Activated CD8-positive, alpha-beta memory T cell treated with anti-CD3 and anti-CD28 coated beads for 4 hours (primary cell): ENCODE measurements at places on chromosomes 7 and 10.

GRCh38 chr10:97059872-97060205 is 125.9 kb downstream of the SLIT1 start:
- no peak for DNase-seq

- DNase-seq: no peak
Measured at GRCh38 chr7:4207011-4207410, 475.1 kb upstream of the FOXK1 start.

- DNase-seq: no peak
Measured at GRCh38 chr10:97179731-97180362, 5.9 kb downstream of the SLIT1 start.

GRCh38 chr10:85778074-85778473 is 588.5 kb downstream of the GRID1 start:
- no peak for DNase-seq
